Activated CD4-positive, alpha-beta T cell treated with anti-CD3 and anti-CD28 coated beads, Interleukin-2, amount 50 U/mL, for 24 hours (primary cell): ENCODE measurements at places on chromosomes 4 and X.

GRCh38 chr4:8378101-8378724, 62.3 kb downstream of the ACOX3 start:
- no peak for DNase-seq

GRCh38 chrX:85836868-85837267, 210.5 kb downstream of the CHM start:
- no peak for DNase-seq

GRCh38 chr4:52407545-52407944, 251.6 kb downstream of the USP46 start:
- DNase-seq = no peak

DNA sequence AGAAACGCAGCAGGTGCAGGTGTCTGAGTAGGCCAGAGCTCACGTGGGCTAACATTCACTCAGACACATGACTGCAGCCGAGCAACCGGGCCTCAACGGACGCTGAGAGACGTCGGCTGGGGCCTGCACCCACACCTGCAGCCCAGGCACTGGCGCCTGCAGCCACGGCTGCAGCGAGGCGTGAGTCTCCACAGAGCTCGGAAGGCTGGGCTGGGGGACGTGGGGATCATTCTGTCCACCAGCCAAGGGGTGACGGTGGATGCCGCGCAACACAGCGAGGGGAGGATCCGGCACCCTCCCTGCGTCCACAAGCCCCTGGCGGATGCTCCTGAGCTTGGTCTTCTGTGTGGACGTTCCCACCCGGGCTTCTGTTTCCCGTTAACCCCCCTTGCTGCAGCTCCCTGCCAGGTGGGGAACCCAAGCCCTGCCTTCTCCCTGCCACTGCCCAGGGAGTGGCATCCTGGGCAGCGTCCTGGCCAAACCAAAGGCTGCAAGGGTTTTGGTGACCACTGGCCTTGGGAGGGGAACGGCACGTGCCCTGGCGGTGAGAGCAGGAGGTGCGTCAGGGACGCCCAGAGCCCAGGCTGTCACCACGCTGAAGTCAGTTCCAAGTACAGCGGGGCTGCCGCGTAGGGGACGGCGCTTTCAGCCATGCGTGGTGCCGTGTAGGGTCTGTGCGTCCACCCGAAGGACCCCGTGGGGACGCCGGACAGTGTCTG, 16.3 kb downstream of the PPP2R3B start:
- no peak for DNase-seq

GRCh38 chr4:184671101-184671500, 21.6 kb downstream of the PRIMPOL start:
- no peak for DNase-seq

DNA sequence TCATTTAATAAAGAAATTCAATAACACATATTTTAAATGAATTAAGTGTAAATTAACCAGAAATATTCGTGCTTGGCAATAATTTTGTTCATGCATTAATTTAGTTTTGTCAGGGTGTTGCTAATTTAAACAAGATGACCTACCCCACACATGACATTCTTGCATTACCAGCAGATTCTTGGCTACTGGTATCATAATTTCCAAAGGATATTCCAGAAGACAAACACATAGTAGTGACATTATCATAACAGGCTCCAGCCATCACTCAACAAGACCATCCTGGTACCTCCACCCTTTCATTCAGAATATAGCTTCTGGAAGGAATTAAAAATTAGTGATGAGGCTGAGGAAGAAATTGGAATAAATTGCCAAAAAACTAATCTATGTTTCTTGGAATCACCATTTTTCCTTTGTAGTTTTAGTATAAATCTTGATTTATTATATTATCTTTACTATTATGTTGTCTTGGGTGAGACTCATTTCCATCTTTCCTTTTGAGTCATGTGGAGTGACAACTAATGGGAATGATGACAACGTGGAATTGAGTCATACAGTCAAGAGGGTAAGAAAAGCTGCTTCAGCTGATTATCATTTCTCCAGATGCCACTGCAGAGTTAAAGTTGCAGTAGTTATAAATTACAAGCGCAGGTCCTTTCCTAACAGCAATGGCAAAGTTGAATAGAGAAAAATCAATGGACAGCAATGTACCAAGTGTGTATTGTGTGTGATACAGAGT, 30.9 kb upstream of the HHIP start:
- DNase-seq = no peak

DNA sequence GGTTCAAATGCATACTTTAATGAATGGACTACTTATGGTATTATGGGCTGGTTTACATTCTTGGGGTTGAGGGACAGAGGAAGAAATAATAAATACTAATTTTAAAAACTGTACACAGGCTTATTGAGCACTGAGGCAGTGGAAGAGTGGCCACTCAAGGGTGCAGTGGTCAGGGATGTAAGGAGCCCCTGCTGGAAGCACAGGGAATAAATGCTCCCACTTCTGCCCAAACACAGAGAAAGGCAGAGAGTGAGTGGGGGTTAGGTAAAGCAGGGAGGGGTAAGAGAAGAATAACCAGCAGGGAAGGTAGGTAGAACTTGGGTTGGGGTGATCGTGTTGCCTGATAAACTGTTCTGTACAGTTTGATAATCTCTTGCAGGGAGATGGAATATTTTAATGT, 60.0 kb downstream of the GAB1 start:
- no peak for DNase-seq

- no peak for DNase-seq
Observed at GRCh38 chrX:39627257-39627656, 470.5 kb downstream of the BCOR start.

DNA sequence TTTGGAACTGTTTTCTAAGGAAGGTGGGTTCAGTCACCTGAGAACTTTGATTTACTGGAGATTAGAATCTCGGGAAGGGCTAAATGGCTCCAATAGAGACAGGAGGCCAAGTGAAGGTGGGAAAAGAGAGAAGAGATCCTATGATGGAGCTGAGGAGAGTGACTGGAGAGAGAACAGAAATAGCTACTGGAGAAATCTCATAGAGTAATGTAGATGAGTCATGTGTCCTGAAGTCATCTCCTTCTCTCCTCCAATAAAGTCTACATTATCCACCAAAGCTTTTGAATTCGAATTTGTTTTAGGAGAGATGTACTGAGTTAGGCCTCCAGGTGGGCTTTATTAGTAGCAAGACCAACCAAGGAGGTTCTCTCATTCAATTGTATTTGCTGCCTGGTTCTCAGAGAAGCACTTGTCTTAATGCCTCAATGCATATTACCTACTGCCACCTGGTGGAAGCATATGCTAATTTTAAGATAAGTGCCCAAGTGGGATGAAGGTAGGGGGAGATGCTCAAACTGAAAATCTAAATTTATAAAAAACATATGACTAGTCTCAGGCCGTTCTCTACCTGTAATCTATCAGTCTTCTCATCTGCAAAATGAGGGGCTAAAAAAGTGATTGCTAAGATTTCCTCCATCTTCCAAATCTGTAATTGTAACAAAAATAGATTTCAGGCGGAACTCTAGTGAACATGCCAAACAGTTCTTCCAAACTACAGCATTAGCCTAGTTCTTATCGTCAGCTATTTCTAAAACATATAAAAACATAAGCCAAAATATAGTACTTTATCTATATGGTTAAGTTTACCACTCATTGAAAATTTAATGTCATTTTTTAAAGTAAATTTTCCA, 24.4 kb downstream of the TXK start:
- no peak for DNase-seq

GRCh38 chr4:70564033-70564432, 28.0 kb upstream of the AMBN start:
- no peak for DNase-seq

DNA sequence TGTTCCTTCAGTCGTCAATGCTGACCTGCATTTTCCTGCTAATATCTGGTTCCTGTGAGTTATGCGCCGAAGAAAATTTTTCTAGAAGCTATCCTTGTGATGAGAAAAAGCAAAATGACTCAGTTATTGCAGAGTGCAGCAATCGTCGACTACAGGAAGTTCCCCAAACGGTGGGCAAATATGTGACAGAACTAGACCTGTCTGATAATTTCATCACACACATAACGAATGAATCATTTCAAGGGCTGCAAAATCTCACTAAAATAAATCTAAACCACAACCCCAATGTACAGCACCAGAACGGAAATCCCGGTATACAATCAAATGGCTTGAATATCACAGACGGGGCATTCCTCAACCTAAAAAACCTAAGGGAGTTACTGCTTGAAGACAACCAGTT, 12.6 kb downstream of the TLR8 start:
- no peak for DNase-seq

DNA sequence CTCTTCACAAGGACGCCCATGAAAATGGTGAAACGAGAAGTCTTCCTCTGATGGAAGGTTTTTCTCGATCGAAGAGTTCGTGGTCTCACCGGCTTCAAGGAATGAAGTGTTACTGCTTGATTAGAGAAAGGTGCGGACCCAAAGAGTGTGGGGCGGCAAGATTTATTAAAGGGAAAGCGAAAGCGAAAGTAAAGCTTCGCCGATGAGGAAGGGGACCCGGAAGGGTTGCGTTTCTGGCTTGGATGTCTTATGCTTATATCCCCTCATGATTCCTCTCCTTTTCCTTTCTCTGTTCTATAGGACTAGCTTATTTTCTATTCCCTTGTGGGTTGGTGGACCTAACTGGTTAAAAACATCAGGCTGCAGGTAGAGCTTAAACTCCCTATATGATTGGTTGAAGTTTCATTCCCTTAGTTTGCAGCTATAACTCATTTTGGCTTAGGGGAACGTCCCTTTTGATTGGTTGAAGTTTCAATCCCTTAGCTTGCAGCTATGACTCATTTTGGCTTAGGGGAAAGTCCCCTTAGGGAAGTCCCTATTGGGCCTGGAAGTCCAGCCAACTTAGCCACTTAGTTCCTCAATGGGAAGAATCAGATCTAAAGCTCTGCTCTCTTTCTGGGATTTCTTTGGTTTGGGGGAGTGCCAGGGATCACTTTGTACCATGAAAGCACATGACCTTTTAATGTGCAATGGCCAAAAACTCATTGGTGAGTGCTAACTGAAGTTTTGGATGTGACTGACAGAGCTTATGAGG, 1025.0 kb upstream of the PCDH10 start:
- DNase-seq = no peak

DNA sequence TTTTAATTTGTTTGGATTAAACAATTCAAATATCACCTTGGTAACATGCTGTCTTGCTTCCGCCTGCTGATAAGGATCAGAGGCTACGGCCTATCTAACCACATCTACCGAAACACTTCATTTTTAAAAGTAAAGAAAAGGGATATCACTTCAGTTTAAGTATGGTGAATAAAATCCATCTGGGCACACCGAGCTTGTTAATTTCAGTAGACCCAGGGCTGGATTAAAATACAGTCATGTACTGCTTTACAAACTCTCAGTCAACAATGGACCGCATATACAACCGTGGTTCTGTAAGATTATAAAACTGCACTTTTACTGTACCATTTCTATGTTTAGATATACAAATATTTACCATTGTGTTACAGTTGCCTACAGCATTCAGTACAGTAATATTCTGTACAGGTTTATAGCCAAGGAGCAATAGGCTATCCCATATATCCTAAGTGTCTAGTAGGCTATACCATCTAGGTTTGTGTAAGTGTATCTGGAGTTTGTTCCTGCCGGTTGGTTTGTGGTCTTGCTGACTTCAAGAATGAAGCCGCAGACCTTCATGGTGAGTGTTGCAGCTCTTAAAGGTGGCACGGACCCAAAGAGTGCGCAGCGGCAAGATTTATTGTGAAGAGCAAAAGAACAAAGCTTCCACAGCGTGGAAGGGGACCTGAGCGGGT, 40.0 kb downstream of the SEPTIN11 start:
- DNase-seq = peak; percentile 17

- no peak for DNase-seq
Observed at GRCh38 chrX:153628665-153629064, 18.3 kb upstream of the DUSP9 start.

GRCh38 chrX:51798701-51799100, 55.5 kb downstream of the GSPT2 start:
- no peak for DNase-seq

GRCh38 chrX:131279617-131280016, 9.5 kb downstream of the IGSF1 start:
- no peak for DNase-seq

DNA sequence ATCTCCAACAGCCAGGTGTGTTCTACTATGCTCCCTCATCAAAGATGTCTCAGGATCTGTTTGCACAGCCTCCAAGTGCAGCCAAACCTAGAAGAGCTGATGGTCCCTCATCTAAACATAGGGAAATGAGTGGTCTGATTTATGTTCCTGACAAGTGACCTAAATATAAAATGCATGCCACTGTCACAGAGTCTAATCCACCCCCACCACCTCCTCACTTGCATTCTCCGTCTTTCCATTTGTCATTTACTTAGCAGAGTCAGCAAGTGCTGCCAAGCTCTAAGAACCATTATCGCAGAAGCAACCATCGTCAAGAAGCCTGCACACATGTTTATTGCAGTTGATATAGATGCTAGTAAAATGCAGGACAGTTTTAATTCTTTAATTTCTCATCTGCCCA, 33.1 kb upstream of the VCX3A start:
- no peak for DNase-seq
